ENCODE measurements at places on chromosomes 3 and 15.

DNA sequence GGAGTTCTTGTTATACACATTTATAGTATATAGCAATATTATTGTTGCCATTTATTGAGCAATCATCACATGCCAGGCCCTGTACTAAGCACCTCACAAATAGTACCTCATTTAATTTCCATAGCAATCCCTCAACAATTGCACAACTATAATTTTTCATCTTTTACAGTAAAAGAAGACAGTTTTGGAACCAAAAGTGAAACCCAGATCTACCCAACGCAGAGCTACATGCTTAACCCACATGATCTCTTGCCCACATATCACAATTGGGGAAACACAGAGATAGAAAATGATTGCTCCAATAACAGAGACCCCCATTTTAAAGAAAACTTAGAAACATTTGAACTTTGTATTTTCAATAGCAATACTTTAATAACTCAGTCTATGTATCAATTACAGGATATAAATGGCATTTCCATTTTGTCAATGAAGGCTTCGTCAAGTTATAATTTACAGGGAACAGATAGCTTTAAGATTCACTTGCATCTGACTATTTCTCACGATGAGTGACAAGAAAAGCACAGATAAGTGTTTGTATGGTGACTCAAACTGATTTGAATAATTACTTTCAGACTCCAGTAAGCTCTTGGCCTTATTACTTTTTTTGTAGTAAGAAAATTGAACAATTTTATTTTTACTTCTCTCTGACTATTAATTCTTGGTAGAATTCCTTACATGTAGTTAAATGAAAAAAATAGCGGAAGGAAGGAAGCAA is 38.7 kb upstream of the CCDC50 start:
- no peak for DNase-seq

DNA sequence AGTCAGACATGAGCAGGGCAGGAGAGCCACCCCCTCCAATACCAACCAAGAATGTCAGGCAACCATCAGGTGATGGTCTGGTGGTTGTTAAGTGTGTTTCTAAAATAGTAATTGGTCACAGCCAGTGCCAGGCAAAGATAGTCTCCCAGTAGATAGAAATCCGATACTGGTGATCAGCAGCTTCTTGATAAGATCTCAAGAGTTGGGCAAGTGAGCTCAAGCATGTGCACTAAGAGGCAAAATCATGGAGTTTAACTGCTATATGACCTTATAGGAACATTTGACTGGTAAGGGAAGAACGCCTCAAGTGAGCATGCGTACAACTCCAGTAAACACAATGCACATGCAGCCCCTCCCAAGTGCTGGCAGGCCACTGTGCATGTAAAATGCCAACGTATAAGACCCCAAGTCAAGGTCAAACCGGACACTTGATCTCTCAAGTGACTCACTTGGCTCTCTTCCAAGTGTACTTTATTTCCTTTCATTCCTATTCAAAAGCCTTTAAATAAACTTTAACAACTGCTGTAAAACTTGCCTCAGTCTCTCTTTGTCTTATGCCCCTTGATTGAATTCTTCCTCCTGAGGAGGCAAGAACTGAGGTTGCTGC is 36.0 kb upstream of the CBLB start:
- no peak for DNase-seq

DNA sequence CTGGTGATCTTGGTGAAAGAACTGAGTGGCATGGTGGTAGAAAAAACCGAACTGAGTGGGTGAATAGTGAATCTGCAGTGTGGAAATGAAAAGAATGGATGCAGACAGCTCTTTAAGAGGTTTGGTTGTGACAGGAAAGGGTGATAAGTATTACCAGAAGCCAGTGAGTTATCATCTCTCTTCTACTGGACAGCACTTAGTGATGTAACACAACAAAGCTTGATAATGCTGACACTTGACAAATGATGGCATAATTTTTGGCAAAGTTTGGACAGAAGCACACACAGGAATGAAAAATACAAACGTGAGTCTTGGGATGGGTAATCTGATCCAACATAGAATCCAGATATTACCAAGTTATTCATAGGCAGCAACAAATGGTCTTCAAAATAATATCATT is 112.2 kb downstream of the ISL2 start:
- DNase-seq, result no peak

GRCh38 chr15:98286831-98287230 is 326.3 kb downstream of the ARRDC4 start:
- no peak for DNase-seq

GRCh38 chr15:36608180-36608579 is 28.8 kb downstream of the CDIN1 start:
- DNase-seq, result no peak

GRCh38 chr3:134877788-134878187 is 82.7 kb downstream of the EPHB1 start:
- DNase-seq, result no peak

- DNase-seq, result no peak
Observed at GRCh38 chr3:183298701-183299153, 45.7 kb downstream of the B3GNT5 start.

DNA sequence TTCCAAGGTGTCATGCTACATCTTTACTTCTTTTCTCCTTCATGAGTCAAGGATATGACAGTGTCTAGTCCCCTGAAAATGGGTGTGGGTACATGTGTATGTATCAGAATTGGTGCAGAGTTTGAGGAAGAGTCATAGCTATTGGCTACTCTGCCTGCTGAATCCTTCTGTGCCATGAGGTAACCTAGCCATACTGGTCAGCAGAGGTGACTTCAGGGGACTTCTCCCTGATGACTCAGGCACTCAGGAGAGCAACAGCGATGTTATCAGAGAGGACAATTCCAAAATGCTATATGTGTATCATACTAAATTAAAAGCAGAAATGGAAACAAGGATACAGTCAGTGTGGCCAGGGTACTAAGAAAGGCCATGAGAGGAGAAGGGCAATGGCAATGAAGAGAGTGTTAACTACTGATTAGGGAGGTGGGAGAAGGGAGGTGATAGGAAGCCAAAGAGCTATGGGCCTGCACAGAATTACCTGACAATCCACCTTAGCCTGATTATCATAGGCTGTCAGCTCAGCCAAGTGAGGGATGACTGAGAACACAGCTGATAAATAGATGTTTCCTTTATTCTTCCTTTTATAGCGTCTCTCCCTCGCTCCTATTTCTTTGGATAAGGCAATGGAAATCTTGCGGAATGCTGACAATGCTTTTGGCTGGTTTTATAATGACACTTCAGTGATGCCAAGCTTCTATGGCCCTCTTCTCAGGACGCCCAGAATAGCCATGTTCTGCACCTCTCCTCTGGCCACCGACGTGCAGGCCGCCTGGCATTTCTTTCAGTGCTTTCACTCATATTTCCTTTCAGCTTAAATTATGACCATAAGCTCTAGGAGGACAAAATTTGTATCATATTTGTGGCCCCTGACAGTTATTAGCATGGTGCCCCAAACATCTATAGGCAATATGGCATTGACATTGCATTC is 90.6 kb downstream of the FGF12 start:
- DNase-seq, result no peak

DNA sequence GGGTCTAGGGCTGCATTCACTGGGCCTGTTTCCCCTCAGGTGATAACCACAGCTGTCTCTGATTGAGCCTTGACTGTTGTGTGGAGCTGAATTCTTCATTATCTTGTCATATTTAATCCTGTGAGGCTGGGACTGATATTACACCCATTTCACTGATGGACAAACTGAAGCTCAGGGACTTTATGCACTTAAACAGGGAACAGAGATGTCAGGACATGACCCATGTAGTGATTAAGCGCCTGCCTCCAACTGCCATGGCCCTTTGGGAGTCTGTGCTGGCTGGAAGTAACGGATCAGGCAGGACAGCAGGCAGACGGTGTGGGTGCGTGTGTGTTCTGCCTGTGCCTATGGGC is 7.5 kb downstream of the GNAI2 start:
- no peak for DNase-seq

DNA sequence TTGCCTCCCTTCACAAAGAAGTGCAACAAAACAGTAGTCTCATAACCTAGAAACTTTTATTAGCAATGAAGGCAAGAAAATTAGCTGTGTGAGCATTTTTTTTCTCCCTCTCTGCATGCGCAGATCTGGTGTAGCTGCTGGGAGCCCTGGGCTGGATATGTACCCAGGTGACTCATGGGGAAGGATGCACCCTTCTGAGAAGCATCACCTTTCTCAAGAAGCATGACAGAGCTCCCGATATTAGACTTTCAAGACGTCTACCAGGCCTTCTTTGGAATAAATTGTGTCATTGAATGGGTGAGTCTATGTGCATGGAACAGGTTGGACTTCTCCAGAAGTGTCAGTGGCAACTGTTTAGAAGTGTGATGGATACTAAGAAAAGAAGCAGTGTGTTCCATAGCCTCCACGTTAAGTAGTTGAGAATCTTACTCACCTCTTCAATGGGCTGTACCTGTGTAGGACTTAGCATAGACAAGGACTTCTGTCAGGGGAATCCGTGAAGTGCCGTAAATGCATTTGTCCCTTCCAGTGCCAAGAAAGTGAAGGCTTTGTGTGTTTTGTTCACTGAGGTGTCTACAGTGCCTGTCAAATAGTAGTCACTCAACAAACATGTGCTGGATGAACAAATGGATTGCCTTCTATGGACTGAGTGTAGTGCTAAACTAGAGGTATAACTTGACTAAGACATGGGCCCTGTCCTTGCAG is 47.7 kb upstream of the RASGRP1 start:
- peak; percentile 77 for DNase-seq

- no peak for DNase-seq
Observed at GRCh38 chr15:71010472-71010871, 104.8 kb upstream of the THSD4 start.

DNA sequence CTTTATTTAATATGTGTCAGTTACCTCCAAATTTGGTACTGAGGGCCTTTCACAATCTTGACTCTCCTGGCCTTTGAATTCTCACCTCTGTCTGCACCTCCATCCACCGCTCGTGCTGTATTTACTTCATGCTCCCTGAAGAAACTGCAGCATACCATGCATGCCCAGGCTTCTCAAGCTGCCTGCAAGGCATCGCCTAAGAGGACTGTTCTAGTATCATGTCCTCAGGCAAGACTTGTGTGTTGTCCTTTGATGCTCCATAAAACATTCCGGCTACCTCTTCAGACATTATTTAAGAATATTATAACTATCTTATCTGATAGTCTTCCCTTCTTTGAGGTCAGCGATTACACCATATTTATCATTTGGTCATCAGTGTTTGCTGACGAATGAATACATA is 682.5 kb downstream of the NR2F2 start:
- no peak for DNase-seq

GRCh38 chr3:129933471-129933870 is 40.0 kb upstream of the TMCC1 start:
- DNase-seq, result peak; percentile 53

DNA sequence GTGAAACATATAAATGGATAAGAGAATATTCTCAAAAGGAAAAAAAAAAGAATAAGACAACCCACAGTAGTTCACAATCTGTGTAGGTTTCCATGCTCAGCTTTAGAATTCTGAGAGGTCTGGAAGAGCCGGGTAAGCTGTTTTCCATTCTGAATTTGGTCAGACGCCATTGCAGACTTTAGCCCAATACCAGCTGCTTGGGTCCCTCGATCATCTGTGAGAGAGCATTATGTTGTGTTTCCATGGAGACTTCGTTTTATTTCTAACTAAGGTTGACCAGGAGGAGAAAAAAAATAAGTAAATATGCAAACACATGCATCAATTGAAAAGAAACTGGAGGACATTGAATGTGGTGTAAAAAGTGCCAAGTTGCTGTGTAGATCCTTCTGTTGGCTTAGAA is 25.5 kb downstream of the KCNAB1 start:
- no peak for DNase-seq

GRCh38 chr3:184440151-184440550 is 60.3 kb downstream of the CHRD start:
- no peak for DNase-seq

GRCh38 chr3:15585111-15585845 is 16.1 kb downstream of the HACL1 start:
- DNase-seq, result no peak

DNA sequence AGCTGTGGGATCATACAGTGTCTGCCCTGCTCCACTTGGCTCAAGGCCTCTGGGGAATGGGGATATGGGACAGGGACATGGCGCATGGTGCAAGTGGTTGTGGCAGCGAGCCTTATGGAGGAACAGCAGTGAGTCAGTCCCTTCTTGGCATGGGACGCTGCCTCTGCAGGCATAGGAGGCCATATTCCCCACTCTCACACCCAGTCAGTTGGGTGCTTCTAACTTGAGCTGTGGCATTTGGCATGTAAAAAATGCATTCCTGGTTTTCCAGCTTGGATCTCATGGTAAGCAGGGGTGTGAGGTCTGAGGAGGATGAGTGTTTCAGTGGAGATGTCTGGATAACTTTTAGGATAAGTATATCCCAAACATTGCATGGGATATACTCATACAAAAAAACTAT is 31.6 kb upstream of the UBE2Q2 start:
- DNase-seq, result no peak

GRCh38 chr3:155325263-155325835 is 31.9 kb upstream of the STRIT1 start:
- no peak for DNase-seq

- no peak for DNase-seq
Observed at GRCh38 chr3:146817704-146818103, 212.6 kb upstream of the PLSCR5 start.

- DNase-seq, result peak; percentile 54
Observed at GRCh38 chr15:100108846-100109245, 232.9 kb downstream of the ADAMTS17 start.
